ENCODE measurements at places on chromosomes 12 and 14. TPM values are rescaled to one million over a fixed set of nuclear protein-coding genes. Genes with fewer than 3 reads are reported as not detected.

DNA sequence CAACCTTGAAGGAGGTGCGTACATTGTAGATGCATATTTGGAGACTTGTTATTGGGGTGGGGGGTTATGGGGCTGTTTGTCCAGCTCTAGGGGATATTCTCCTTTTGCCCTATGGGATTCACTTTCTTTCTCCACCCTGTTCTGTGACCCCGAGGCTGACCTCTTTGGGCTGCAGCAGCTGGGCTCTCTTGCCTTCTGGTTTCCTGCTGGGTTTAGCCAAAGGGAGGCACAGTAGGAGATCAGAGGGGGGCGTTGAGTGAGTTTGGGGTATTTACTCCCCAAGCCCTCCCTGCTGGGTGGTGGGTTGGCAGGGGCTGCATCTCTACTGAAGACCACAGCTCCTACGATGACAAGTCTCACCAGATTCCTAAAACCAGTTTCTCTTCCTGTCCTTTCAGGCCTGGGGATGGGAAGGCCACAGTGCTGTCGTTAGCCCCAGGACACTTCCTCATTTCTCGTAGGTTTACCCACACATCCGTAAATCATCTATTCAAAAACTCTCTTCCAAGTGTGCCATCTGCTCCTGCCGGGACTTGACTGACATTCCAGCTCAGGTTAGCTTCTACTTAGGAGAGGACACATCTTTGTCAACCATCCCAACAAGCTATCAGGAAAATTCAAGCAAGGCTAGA is 127.1 kb downstream of the TMEM30B start:
- no peak overlapping the region for H3K4me3 ChIP-seq
- H3K27me3 ChIP-seq: no peaks in the 10 kb centered on the region
- H3K36me3 ChIP-seq: no peaks in the 10 kb centered on the region
- DNase-seq: no peak

GRCh38 chr12:103813426-103813825 is 27.6 kb downstream of the NT5DC3 start:
- H3K27ac ChIP-seq: no peak overlapping the region
- H3K27me3 ChIP-seq: no peaks in the 10 kb centered on the region
- H3K4me3 ChIP-seq: no peak overlapping the region
- DNase-seq: no peak
- H3K4me1 ChIP-seq: no peaks in the 10 kb centered on the region
- no peaks in the 10 kb centered on the region for H3K36me3 ChIP-seq

DNA sequence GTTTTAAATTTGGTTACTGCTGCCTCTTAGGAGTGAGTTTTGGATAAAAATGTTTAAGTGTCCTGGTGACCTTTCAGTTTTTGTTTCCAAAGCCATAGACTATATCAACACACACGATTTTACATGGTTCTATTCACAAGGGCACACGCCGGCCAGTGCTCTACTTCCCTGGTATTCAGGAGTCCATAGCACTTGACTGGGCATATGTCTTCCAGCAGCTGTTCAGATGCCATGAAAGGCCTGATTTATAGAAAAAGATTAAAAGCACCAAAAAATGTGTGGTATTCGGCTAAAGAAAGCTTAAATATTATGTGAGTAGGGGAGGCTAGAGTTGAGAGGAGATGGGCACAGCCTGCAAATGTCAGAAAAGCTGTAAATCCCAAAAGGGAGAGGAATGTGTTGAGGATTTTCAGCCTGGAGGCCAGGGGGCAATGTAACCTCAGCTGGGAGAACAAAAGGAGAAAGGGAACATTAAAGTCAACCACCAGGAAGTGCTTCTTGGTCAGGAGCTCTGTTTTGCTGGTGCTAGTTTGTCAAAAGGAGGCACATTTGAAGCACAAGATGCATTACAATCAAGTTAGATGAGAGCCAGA is 478.4 kb downstream of the RAD51B start:
- no peak overlapping the region for H3K27ac ChIP-seq
- no peak overlapping the region for H3K4me3 ChIP-seq
- H3K27me3 ChIP-seq: no peaks in the 10 kb centered on the region
- no peaks in the 10 kb centered on the region for H3K36me3 ChIP-seq
- H3K4me1 ChIP-seq: peaks cover 6% of the 10 kb centered on the region

DNA sequence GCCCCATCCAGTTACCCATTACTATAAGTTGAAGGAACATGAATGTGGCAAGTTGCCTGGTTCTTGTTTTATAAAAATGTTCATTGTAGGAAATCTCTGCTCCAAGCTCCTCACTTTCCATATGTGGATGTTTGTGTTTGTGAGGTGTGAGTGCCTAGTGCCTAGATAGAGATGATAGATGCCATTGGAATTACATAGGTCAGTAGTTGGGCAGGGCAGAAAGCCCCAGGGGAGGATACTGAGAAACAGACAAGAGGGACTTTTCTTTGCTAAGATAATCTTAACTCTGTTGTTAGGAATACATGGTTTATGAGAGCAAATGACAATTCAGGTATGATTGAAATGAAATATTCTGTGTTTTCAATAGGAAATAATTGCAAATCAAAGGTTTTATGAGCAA is 226.3 kb upstream of the GRIP1 start:
- no peak overlapping the region for H3K4me3 ChIP-seq
- no peak overlapping the region for H3K27ac ChIP-seq
- H3K27me3 ChIP-seq: no peaks in the 10 kb centered on the region

- peaks cover 5% of the 10 kb centered on the region for H3K4me1 ChIP-seq
- H3K27me3 ChIP-seq: peaks cover 15% of the 10 kb centered on the region
- no peak overlapping the region for H3K27ac ChIP-seq
- H3K4me3 ChIP-seq: peak overlapping the region; percentile 23
These were observed 947 bp upstream of the LRRC9 start for GRCh38 chr14:59918824-59919569.

SOCS2 gene
- total RNA-seq: 23.4 TPM

ZC2HC1C gene
- total RNA-seq: 3.2 TPM

MORN3 gene
- not detected for total RNA-seq

NINJ2 gene
- 2.1 TPM for total RNA-seq

RAD9B gene
- total RNA-seq: 0.69 TPM
